ENCODE measurements at places on chromosomes 4 and X.

DNA sequence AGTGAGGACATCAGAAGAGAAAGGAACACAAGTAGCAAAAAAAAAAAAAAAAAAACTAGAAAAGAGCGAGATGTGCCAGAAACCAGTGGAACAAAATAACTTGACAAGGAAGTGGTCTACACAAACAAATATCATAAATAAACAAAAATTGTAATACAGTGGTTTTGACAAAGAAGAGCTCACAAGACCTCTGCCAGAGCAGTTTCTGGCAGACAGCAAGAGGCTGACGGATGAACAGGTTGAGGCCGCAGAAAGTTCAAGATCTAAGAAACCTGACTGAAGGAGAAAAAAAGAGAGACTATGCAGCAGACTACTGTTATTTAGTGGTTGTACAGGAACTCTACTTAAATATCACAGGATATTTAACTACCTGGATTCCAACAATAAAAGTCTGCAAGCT, 66.2 kb downstream of the MAB21L2 start:
- DNase-seq, result no peak

- no peak for DNase-seq
These were observed 582.0 kb downstream of the SPRY1 start for GRCh38 chr4:123978637-123979036.

GRCh38 chr4:149794352-149794751, 21.3 kb downstream of the IQCM start:
- no peak for DNase-seq

- no peak for DNase-seq
These were observed 75.9 kb upstream of the LSM6 start for GRCh38 chr4:146099585-146099984.

- no peak for DNase-seq
These were observed 49.0 kb downstream of the HTRA3 start for GRCh38 chr4:8318509-8318908.

GRCh38 chr4:81512757-81513501, 41.2 kb upstream of the RASGEF1B start:
- no peak for DNase-seq

GRCh38 chrX:117636826-117637225, 479.8 kb downstream of the KLHL13 start:
- DNase-seq, result no peak

GRCh38 chrX:151821226-151821625, 86.7 kb downstream of the CNGA2 start:
- DNase-seq, result no peak

DNA sequence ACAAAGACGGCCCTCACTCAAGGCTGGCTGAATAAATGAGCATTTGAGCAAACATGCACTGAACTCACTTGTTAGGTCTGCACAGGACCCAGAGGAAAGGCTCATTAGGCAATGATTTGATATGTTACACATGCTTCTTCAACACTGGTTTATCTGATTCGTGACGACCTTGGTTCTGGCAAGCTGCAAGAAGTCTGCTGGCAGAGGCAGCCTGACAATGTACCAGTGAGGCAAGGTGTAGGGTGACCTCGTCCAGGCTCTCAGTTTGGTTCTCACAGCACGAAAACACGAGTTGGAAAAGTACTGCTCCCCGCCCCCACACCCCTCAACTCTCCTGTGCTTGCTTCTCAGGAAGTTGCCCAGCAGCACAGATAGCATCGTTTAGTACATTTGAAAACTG, 63.1 kb upstream of the CITED1 start:
- DNase-seq, result no peak

- no peak for DNase-seq
These were observed 127.4 kb downstream of the SLC39A8 start for GRCh38 chr4:102217775-102218355.

- no peak for DNase-seq
These were observed 24.0 kb upstream of the DDX53 start for GRCh38 chrX:22975786-22976185.

GRCh38 chrX:153063315-153063714, 7.0 kb downstream of the PNMA3 start:
- DNase-seq, result no peak

GRCh38 chr4:112947616-112948015, 101.8 kb upstream of the ANK2 start:
- DNase-seq, result no peak

DNA sequence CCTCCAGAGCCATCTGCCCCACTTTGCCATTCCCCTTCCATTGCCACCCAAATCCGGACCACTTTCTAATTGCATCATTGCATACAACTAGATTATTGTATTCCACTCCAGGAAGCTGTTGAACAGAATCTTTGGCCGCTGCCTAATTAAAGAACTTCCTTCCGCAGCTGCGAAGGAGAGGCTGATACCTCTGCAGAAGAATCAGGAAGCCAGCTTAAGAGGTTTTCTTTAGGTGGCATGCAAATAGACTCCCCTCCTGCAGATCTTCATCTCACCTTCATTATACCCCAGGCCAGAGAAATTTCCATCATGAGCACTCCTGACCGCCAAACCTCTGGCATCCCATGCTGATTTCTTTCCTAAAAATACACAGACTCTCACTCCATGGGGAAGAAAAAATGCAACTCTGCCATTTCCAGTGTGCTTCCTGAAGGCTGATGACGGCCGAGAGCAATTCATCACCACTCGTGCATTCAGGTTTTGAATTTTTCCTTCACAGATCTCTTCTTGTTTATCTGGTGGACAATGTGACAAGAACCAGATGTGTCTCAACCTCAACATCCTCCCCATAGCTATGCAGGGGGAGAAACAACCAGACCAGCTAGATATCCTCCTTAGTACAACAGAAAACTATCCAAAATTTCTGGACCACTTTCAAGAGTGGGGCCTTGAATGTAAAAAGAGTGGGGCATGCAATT, 31.2 kb downstream of the LGI2 start:
- DNase-seq, result no peak

DNA sequence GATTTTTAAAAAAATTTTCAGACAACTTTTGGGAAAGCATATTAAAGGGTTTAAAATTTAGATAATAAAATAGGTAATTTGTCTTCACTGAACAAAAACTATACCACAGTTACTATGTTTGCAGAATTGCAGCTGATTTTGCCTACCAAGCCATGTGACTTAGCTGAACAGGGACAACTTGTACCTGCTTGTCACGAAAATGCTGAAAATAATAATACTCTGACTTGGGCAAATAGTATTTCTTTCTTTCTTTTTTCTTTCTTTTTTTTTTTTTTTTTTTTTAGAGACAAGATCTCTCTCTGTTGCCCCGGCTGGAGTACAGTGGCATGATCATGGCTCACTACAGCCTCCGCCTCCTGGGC, 225.2 kb upstream of the PPP1R2C start:
- no peak for DNase-seq

GRCh38 chr4:16079046-16079445, 4.8 kb downstream of the PROM1 start:
- no peak for DNase-seq

DNA sequence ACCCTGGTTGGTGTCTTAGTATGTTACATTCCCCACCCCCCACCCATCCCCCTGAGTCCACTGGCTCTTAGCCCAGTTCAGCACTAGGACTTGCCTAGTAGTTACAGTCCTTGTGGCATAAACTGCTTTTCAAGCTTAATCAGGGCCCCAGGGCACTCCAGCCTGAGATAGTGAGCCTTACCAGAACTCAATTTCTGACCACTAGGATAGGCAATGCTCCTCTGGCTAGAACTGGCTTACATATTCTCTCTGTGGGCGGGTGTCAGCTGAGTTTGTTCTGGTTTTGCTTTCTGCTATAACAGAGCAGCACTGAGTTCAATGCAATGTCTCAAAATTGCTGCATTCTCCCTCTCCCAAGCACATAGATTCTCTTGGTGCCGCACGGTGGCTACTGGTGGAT, 391.4 kb upstream of the DIPK2B start:
- no peak for DNase-seq

GRCh38 chr4:8167815-8168214, 9.2 kb upstream of the ABLIM2 start:
- DNase-seq, result no peak

DNA sequence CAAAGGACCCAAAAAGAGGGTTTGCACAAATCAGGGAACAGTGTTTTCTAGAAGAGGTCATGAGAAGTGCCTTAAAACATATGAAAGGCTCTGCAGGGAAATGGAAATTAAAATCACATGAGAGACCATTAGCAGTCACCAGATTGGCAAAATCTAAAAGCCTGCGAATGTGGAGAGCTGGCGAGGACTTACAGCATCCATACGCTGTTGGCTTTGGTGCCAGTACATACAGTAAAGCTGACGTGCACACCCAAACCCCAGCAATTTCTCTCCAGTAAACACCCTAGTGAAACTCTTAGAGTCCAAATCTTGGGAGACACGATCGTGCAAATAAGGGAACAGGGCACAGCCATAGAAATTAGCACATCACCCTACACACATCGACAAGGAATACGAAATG, 25.4 kb upstream of the PPP2R2C start:
- DNase-seq, result no peak

DNA sequence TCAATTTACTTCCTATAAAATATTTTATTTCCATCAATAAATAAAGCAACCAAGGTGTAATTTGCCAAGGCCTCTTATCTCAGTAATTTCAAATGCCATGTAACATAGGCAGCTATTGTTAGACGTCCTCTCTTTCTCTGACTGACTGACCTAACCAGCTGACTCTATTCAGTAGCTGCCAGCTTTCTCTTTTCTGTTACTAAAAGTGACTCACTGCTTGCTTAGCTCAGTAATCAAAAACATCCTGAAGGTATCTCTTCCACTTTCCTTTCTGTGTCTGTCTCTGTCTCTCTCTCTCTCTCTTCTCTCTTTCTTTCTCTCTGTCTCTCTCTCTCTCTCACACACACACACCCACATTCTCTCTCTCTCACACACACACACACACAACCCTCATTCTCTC, 134.2 kb downstream of the SPOCK3 start:
- DNase-seq, result no peak

GRCh38 chr4:153433754-153434105, 32.4 kb upstream of the TMEM131L start:
- no peak for DNase-seq
